Dermis microvascular lymphatic vessel endothelial cell (primary cell): ENCODE measurements at places on chromosomes 1 and 21. TPM values are rescaled to one million over a fixed set of nuclear protein-coding genes. Genes with fewer than 3 reads are reported as not detected.

DNA sequence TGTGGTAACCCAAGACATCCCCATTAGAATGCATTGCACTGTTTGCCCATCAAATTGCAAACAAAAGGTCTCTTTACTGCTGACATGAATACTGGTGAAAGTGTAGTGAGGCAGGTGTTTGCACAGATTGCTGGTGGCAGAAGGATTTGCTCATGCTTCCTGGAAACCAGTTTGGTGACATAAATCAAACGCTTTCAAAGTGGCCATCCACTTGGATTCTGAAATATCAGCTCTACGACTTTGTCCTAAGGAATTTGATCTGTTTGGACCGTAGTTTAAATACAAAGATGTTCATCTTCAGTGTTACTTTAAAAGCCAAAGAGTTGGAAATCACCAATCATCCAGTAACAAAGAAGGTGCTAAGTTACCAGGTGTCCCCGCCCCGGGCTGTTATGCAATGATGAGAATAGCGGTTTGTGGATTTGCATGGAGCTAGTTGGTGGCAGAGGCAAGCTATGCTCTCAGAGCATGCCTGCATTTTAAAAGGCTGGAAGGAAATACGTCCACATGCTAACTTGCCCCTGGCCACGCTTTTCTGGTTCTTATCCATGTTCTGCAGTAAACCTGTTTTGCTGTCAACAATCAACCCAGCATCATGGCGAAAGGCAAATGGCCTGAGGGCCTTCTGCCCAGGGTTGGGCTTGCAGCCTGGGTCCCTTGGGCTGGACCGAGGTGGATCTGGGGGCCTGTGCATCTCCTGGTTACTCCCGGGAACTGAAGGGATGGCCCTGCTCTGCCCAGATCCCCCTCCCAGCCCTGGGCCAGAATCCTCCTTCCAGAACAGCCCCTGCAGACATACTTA is 49.2 kb downstream of the UMODL1 start:
- DNase-seq: no peak

GRCh38 chr21:16046656-16047330 is 317.0 kb downstream of the USP25 start:
- no peak for DNase-seq

DNA sequence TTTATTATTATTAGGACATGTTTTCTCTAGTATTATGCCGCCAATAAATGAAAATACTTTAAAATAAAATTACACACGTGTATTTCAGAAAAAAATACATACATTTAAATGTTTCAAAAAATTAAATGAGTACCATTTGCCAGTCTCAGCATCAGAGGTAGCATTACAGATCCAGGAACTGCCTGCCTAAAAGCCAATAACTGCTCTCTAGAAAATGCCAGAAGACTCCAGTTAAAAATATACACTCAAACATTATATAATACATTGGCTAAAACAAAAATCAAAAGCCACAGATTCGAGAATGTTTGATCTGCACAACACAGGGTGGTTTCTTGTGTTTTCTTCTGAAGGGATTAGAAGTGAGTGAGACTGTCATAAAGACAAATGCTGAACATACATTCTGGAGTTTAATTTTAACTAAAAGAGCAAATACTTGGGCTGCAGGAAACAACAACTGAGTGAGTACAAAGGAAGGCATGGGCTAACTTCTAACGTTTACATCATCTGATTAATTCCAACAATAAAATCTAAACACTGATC is 105.5 kb downstream of the RERE start:
- DNase-seq: no peak

DNA sequence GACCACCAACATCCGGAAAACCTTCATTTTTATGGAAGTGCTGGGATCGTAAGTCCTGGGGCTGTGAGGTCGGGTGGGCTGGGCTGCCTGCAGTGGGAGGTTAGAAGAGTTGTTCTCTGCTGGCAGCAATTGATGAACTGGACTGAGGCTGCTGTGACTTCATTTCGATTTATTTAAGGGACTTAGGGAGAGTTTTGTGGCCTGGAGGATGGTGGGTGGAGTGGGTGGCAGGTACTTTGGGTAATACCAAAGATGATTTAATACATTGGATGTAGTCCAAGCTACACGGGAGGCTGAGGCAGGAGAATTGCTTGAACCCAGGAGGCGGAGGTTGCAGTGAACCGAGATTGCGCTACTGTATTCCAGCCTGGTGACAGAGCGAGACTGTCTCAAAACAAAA is 11.5 kb downstream of the CAMK1G start:
- DNase-seq: no peak

- DNase-seq: no peak
These were observed 342.9 kb upstream of the PLXNA2 start for GRCh38 chr1:208587110-208587509.

DNA sequence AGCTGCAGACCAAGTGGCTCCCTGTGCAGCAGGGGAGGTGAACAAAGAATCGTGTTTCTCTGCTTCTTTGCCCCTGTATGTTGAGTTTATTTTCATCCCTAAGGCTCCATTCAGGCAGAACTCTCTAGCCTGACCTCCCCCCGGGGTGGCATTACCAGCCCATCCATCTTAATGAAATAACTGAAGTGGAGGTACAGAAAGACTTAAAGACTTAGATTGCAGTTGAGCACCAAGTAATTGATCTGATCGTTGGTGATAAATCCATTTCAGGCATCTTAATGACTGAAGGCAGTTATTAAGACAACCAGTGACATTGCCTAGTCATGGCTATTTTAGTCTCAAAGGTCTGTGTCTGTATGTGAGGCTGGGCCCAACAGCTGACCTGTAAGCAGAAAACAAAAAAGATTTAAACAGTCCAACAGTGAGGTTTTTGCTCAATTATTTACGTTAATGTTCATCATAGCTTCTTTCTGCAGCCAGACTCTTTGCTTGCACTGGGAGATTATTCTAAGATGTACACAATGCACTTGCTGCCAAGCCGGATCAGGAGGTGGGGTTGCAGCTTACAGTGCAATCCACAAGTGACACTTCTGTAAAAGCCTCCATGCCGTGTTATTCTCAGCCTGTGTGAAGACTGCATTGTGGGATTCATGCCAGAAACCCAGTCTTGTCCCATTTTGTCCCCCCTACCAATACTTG is 363.0 kb upstream of the DUSP10 start:
- no peak for DNase-seq

GRCh38 chr1:56175211-56175610 is 404.2 kb downstream of the PLPP3 start:
- no peak for DNase-seq

DNA sequence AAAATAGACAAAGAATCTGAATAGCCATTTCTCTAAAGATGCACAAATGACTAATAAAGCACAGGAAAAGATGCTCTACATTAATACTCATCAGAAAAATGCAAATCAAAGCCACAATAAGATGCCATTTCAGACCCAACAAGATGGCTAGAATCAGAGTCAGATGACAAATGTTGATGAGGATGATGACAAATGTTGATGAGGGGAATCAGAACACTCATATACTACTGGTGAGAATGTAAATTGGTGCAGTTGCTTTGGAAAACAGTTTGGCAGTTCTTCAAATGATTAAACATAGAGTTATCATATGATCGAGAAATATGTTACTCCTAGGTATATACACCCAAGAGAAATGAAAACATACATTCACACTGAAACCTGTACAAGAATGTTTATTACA is 33.9 kb downstream of the LRRC40 start:
- no peak for DNase-seq

DNA sequence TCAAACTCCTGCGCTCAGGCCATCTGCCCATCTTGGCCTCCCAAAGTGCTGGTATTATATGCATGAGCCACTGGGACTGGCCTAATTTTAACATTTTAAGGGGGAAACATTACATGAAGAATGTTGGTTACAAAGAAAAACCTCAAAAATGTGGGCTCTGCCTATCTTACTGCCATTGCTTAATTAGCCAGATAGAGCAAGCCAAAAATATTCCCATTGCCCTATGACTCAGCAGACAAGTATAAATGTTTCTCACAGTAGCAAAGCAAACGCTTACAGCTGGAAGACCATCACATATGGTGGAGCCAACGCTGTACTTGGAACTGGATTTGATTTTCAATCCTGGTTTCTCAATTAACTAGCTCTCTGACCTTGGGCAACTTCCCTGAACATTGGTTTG is 502.0 kb downstream of the SMYD3 start:
- no peak for DNase-seq

- no peak for DNase-seq
These were observed 172.1 kb upstream of the RNPC3 start for GRCh38 chr1:103353391-103353790.

DNA sequence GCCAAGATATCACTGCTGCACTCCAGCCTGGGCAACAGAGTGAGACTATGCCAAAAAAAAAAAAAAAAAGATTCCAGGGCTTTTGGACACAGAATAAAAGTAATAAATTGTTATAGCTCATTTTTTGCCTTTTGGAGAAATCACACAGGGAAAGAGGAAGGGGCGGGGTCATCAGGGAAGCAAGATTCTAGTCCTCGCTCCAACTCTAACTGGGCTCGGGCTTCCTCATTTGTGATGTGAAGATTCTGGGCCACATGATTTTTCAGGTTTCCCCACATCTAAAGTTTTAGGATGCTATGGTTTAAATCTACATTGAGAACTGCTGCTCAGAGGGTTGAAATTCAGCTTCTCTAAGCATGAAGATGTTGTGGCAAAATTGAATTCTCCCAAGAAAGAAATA is 179.3 kb upstream of the PLXNA2 start:
- no peak for DNase-seq

GRCh38 chr1:12649971-12650421 is 6.1 kb downstream of the AADACL4 start:
- DNase-seq: no peak

GRCh38 chr1:66676613-66677298 is 75.5 kb upstream of the DYNLT5 start:
- DNase-seq: peak; percentile 94

- DNase-seq: no peak
These were observed at the start of gene MANEAL for GRCh38 chr1:37793773-37794371. MANEAL (plus strand) TSS chr1:37793847; CDS start chr1:37794183, 336 bp downstream.

- no peak for DNase-seq
These were observed 61.4 kb downstream of the TMEM200B start for GRCh38 chr1:29062157-29062942.

DNA sequence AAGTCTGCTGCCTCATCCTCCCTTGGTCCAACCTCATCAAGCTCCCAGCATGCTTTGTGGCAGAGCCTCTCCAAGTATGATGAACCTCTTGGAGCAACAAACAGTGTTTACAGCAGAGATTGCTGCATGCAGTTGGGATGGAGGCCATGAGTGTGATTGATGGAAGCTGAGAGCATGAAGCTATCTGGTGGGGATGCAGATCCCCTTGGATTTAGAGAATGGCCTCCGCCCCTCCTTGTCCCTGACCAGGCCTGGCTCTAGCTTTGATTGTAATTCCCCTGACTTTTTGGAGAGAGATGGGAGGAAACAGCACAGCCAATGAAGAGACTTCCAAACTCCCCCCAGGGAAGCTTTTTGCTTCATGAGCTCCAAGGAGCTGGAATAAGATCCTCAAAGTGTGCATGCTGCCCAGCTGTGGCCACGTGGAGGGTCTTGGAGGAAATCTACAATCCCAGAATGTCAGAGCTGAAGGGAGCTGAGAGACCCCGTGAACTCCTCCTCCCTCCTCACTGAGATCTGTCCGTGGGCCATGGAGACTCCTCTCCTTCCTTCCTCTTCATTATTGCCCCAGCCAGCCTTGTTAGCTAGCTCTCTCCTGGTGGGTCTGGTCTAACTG is 165.3 kb upstream of the USP24 start:
- DNase-seq: no peak

GRCh38 chr1:27161594-27161993 is 6.7 kb upstream of the SLC9A1 start:
- DNase-seq: peak; percentile 58

GRCh38 chr21:42234464-42235241 is 15.7 kb downstream of the ABCG1 start:
- no peak for DNase-seq

Gene GJA9
- not detected in 2 replicates for total RNA-seq

Gene RGSL1
- not detected in 2 replicates for total RNA-seq

Gene TDRD5
- total RNA-seq: 0.13 and 0.51 TPM in 2 replicates

Gene LELP1
- total RNA-seq: not detected in 2 replicates

Gene KCNT2
- total RNA-seq: under 0.01 and 0.13 TPM in 2 replicates

Gene TEX50
- total RNA-seq: not detected in 2 replicates

Gene EPHB2
- total RNA-seq: 26.6 and 41.2 TPM in 2 replicates

Gene IL19
- total RNA-seq: not detected in 2 replicates

Gene INAVA
- under 0.01 TPM in 1 of 2 replicates, not detected in the other for total RNA-seq
